Vagina (tissue), 2 donors: ENCODE measurements at places on chromosomes 2 and 18. TPM values are rescaled to one million over a fixed set of nuclear protein-coding genes. Genes with fewer than 3 reads are reported as not detected.

Gene SLC16A14
- total RNA-seq: 9.8 TPM

Gene GCG
- total RNA-seq: not detected

Gene GAREM2
- total RNA-seq: 4.4 TPM

Gene SKOR2
- total RNA-seq: not detected

Gene C18orf54
- 1.7 TPM for total RNA-seq

Gene TMEM185B
- total RNA-seq: 29.5 TPM

Gene ATG9A
- 62.4 TPM for total RNA-seq

Gene KCNG2
- total RNA-seq: not detected

Gene CRYGD
- not detected for total RNA-seq

Gene SERPINB13
- total RNA-seq: 131 TPM

Gene DSC2
- 108 TPM for total RNA-seq

Gene ZBTB7C
- 40.5 TPM for total RNA-seq

Gene SETBP1
- 38.1 TPM for total RNA-seq

Gene ARHGAP28
- 7.6 TPM for total RNA-seq

Gene REG3G
- total RNA-seq: not detected

Gene HADHB
- 127 TPM for total RNA-seq

Gene AGXT
- not detected for total RNA-seq

Gene NPAS2
- 37.6 TPM for total RNA-seq

Gene GPBAR1
- total RNA-seq: 8.1 TPM

Gene NAT8
- total RNA-seq: not detected

Gene RAB17
- not detected for total RNA-seq

Gene ZNF516
- 46.4 TPM for total RNA-seq

Gene UGT1A10
- not detected for total RNA-seq

Gene GPAT2
- 1.2 TPM for total RNA-seq

Gene NT5DC4
- total RNA-seq: not detected

Gene UGT1A8
- not detected for total RNA-seq

Gene UCN
- 3.2 TPM for total RNA-seq

Gene VWA3B
- not detected for total RNA-seq

Gene ITGA4
- 4.9 TPM for total RNA-seq

Gene CD8B
- total RNA-seq: 10.6 TPM

Gene CHMP1B
- total RNA-seq: 44.7 TPM

Gene LIMS3
- 2.2 TPM for total RNA-seq

Gene TUBB8B
- total RNA-seq: 1.7 TPM

Gene EPB41L3
- 53.0 TPM for total RNA-seq

Gene MC4R
- not detected for total RNA-seq

Gene PRKD3
- total RNA-seq: 38.8 TPM

Gene IL1F10
- not detected for total RNA-seq

Gene STON1
- 48.1 TPM for total RNA-seq

Gene ARHGAP15
- total RNA-seq: 9.1 TPM

Gene NETO1
- not detected for total RNA-seq

Gene ERMN
- not detected for total RNA-seq

Gene RTKN
- 24.6 TPM for total RNA-seq
